Suppressor macrophage treated with lipopolysaccharide for 1 hour (primary cell): ENCODE measurements at places on chromosomes 2 and 18.
A peak's percentile ranks its signal among the peaks of the same experiment; 100 is the strongest.

GRCh38 chr2:70956141-70956540, 20.4 kb downstream of the ATP6V1B1 start:
- no peak for DNase-seq

DNA sequence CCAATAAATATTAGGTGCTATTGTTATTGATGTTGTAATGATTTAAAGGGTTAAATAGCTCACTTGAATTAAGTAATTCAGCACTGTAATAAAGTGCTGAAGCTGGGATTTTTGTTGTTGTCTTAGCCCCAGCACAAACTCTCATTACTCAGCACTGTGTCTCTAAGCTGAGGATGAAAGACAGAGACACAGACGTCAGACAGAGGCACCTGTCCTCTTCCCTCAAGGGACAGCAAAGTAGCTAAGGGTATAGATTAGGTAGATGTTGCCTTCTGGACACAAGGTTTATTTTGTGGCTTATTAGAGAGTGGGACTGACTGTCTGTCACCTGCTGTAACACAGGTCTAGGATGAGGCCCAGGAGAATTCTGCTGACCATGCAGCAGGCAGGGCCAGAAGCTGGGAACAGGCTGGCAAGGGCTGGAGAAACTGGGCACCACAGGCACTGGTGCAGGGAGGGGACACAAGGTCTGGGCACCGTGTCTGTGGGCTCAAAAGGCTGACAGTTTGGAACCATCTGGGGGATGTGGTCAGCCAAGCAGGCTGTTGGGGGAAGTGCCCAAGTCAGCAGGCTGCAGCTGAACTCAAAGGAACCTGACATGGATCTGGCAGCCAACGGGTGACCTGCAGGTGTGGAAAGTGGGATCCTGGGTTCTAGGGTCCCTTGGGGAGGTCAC, 20.0 kb upstream of the PTPN4 start:
- no peak for DNase-seq

DNA sequence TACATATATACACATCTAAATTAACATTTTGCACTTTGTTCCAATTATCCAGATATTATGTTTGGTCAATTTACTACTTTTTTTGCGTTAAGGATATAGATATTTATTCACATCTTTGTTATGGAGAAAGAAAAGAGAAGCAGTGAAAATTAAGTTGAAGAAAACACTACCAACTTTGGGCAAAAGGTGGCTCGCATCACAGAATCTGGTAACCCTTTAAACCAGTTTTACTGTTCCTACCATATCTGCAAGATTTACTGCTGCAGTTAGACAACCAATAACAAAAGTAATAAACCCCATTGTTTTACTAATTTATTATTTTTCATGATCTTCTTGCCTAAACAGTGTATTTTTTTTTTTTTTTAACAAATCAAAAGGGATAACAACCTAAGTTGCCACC, 53.6 kb downstream of the SMAD2 start:
- DNase-seq, result no peak

- DNase-seq, result no peak
These were observed 229.5 kb upstream of the MEX3C start for GRCh38 chr18:51426996-51427395.

- no peak for DNase-seq
These were observed 929.2 kb upstream of the SOX11 start for GRCh38 chr2:4762951-4763376.

GRCh38 chr2:169933124-169933711, 106.0 kb downstream of the UBR3 start:
- DNase-seq, result peak; percentile 17
